ENCODE measurements at places on chromosomes 6 and 20.

DNA sequence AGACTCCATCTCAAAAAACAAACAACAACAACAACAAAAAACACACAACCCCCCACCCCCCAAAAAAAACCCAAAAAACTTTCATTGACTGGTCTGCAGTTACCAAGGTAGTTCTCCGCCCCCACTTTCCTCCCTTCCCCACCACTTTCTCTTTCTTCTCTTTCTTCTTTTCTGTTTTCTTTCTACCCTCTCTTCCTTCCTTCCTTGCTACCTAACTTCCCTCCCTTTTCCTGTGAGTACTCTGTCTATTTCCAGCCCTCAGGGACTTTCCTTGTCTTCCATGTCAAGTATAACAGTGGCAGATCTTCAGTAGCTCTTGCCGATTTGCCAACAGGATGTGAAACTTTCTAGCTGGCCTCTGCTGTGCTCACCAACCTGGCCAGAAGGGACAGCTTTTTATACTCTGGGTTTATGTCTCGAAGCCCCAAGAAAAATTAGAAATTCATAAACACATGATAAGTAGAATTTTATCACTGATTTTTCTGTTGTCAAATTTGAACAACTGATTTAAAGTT lies 399.5 kb downstream of the QKI start:
- DNase-seq, result no peak

GRCh38 chr6:82766476-82766875 lies 299.2 kb downstream of the UBE3D start:
- DNase-seq, result no peak

- DNase-seq, result no peak
Observed at GRCh38 chr6:15439410-15440025, 193.6 kb downstream of the JARID2 start.

DNA sequence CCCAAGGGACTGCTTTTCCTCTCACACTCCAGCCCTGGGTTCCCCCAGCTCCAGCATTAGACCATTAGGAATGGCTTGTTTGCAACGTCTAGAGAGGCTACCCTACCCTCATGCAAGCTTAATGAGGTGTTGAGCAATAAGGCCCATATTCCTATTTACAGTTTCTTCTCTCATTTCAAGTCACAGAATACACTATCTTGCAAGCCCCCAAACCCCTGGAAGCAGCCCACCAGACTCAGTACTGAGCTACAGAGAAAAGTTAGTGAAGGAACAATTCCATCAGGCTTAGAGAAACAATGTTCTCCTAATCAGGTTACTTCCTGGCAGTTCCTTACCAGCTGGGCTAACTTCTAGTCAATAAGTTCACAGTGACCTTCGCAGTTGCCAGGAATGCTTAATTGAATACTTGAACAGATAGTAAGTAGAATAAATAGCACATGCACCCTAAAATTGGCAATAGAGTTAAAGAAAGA lies 606.5 kb upstream of the NOX3 start:
- DNase-seq, result no peak

GRCh38 chr6:7848229-7848628 lies 62.4 kb downstream of the TXNDC5 start:
- no peak for DNase-seq

GRCh38 chr6:119384444-119384843 lies 34.9 kb upstream of the MAN1A1 start:
- no peak for DNase-seq

DNA sequence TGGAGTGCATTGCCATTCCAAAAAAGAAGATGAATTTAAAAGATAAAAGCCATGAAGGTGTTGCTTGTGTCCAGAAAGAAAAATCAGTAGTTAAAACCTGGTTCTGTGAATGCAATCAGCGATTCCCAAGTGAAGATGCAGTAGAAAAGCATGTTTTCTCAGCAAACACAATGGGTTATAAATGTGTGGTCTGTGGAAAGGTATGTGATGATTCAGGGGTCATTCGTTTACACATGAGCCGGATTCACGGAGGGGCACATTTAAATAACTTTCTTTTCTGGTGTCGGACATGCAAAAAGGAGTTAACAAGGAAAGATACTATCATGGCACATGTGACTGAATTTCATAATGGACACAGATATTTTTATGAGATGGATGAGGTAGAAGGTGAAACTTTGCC lies 24.7 kb upstream of the BAG2 start:
- no peak for DNase-seq

GRCh38 chr6:35089216-35089934 lies 51.8 kb downstream of the TCP11 start:
- no peak for DNase-seq

DNA sequence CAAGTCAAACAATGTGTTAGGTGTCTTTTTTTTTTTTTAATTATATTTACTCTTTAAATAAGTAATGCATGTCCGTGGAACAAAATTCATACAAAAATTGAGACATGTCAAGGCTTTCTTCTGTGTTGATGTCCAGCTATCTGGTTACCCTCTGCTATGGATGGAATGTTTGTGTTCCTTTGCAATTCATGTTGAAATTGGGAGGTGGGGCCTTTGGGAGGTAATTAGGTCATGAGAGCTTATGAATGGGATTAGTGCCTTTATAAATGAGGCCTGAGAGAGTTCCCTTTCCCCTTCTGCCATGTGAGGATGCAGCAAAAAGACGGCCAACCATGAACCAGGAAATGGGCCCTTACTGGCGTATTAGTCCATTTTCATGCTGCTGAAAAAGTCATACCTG lies 83.1 kb upstream of the KCNG1 start:
- no peak for DNase-seq

DNA sequence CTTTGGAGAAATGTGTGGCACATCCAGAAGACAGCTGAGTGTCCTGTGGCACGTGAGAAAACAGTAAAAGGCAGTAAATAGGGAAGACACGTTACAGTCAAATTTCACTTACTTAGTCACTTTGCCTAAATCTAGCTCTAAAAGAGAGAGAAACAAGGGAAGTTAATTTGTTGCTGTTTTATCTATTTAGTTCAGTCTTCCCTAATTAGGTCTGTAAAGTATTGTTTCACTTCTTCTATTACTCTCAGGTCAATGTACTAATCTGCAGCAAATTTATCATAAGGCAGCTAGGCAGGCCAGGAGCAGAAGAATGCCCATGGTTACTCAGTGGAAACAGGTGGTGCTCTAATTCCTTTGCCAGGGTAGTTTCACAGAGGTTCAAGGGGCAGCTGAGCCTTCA lies 124.3 kb upstream of the CNR1 start:
- no peak for DNase-seq

- no peak for DNase-seq
Observed at GRCh38 chr20:34415079-34415478, 52.0 kb downstream of the ITCH start.

DNA sequence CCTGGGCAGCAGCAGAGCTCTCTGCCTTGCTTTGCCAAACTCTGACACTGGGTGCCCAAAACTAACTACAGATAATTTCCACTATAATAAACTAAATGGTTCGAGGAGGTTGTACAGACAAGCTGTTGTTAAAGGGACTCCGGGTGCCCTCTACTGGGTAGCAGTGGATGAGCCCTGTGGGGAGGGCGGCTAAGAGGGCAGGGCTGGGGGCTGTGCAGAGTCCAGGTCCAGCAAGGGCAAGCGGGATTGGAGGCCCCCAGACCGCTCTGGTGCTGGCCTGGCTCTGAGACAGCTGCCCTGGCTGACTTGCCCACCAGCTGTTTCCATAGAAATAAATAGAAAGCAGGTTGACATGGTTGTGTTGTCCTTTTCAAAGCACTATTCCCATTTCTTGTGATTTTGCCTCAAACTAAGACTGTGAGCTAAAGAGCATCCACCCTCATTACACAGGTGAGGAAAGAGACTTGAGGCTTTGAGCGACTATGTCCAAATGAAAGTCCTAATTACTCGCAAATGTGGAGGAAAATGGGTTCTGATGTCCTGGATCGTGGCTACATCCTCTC lies 167.6 kb upstream of the CST7 start:
- DNase-seq, result no peak

DNA sequence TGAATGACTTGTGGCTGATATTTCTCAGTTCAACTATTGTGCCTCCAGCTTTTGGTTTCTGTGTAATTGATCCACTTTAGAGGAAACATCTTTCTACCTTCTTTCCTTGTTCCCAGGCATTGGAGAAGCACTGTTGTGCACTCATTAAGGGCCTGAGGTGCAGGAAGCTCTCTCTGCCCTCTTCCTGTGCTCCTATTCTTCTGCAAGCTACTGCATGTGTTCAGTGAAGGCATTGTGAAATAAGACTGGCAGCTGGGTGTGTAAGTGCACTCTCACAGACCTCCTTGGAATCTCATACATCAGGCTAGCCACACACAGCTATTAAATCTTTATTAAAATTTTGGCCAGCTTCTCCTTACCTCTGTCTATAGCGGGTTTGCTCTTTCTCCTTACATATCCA lies 177.8 kb downstream of the OGFRL1 start:
- DNase-seq, result no peak

DNA sequence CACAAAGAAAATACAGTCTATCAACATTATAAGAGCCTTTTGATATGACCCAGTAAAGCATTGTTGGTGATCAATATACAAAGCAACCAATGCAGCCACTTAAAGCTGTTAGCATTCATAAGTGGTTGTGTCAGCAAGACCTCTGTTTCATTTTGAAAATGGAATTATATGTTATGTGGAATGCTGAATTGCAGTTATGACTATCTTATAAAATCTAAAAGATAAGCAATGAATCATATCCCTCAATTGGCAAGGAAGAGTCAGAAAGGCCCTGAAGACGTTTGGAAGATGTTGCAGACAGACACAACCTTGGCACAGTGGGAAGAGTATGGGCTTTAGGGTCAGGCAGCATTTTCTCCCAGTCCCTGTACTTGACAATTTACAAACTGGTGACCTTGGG lies 93.8 kb upstream of the RNF217 start:
- no peak for DNase-seq

DNA sequence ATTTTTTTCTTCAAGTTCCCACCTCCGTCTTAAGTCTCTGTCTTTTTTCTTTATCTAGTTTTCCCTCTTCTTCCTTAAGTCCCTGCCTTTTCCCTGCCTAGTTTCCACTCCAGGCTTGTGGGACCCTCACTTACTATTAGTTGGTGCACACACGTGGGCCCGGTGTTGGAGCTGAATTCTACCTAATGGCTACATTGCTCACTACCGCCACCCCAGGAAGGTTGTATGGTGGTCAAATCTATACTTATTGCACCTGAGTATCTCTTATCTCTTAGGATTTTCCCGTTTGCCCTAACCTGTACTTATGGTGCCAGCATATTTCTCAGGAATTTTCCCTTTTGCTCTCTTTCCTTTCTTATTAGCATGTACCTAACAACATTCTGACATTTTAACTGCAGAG lies 692.8 kb downstream of the EPM2A start:
- DNase-seq, result no peak

GRCh38 chr6:34535199-34535598 lies 20.9 kb downstream of the SPDEF start:
- no peak for DNase-seq

Measured in right renal pelvis (tissue), 4 donors.